ENCODE measurements at places on chromosomes 6 and 20.

- DNase-seq, result no peak
Measured at GRCh38 chr6:119307056-119307455, 42.5 kb downstream of the MAN1A1 start.

DNA sequence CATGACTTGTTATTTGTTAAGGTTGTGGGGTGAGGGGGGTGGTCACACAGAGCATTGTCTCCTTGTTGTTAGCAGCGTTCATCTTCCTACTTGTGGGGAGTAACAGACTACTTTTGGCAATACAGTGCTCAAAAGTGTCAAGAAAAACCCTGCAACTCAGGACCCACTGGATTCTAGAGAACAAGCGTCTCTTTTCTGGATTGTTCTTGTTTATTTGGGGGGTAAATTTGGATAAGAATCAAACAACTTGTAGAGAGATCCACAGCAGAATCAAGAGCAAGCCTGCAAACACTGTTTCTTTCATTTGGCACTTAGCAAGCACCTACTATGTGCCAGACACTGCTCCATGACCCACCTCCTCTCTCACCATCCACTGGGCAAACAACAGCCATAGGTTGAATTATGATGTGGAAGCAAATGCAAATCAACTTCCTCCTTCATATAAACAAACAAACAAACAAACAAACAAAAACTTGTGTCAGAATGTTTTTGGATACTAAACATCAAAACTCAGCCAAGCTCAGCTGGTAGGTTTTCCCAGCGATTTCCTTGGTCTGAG, 4.0 kb upstream of the NR2E1 start:
- no peak for DNase-seq

GRCh38 chr6:114718186-114718585, 375.4 kb upstream of the HS3ST5 start:
- DNase-seq, result no peak

- no peak for DNase-seq
Measured at GRCh38 chr6:107731422-107732319, 92.4 kb downstream of the SCML4 start.

DNA sequence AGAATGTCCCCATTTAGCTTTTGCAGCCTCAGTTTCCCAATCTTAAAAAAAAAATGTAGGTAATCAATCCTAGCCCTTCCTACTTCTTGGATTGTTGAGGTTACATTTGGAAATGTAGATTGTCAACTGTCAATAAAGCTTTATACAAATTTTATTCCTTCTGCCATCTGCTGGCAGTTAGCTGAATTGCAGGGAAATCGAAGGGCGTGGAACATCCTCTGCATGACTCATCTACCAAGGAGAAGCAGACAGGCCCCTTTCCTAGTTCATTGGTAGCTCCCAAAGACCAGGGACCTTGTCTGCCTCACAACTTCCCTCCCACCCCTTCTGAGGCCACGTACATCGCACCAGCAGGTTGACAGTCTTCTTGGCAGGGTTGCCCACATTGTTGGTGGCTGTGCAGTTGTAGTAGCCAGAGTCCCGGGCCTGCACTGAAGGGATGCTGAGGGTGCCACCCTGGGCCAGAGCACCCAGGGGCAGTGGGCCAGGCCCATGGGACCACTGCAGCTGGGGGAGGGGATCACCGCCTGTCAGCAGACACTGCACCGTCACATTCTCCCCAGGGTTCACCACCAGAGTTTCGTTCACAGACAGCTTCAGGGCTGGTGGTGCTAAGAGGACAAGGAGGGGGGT, 43.6 kb downstream of the MDGA1 start:
- peak; percentile 15 for DNase-seq

GRCh38 chr20:592506-592905, 17.6 kb downstream of the TCF15 start:
- no peak for DNase-seq

DNA sequence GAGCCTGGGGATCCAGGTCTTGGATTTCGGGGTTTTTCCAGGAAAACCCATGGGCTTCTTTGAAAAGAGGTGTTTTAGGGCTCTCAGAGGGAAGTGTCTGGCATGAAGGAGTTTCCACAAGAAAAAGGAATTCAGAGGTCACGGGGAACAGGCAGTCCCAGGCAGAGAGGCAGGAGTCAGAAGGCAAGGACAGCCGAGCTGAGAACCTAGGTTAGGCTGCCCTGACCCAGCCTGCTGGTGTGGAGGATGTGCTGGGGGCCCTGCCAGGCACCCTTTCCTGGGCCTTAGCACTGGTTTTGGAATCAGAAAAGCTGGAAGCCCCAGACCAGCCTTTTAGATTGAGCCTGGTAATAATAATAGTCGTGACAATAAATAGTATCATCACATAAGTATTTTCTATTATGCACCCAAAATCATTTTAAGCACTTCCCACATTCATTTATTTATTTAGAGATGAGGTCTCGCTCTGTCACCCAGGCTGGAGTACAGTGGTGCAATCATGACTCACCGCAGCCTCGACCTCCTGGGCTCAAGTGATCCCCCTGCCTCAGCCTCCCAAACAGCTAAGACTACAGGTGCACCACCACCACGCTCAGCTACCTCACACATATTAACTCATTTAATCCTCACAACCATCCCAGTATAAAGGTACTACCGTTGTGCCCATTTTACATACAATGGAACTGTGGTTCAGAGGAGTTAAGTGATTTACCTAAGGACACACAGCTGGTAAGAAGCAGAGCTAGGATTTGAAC, 19.9 kb downstream of the TGM2 start:
- no peak for DNase-seq

- no peak for DNase-seq
Measured at GRCh38 chr6:39593646-39594045, 131.6 kb downstream of the KIF6 start.

- no peak for DNase-seq
Measured at GRCh38 chr6:63529498-63529897, 42.8 kb upstream of the LOC128125822 start.

DNA sequence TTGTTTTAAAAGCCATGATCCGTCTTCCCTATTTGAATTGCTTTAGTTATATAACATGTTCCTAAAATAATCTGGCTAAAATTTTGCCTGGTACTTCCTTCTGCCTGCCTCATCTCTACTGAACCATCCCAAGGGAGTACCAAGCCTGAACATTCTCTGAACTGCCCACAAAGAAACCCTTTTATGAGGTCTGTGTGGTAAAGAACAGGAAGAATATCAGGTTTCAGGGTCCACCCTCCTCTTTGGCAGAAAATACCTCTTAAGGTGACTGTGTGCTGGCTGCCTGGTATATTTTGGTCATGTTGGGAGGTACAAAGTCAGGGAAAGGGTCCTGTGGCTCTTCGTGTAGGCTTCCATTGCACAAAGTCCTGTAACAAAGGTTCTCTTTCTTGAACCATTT, 574.1 kb upstream of the CHD6 start:
- DNase-seq, result no peak

GRCh38 chr6:149859368-149859767, 4.8 kb downstream of the LRP11 start:
- DNase-seq, result peak; percentile 8

DNA sequence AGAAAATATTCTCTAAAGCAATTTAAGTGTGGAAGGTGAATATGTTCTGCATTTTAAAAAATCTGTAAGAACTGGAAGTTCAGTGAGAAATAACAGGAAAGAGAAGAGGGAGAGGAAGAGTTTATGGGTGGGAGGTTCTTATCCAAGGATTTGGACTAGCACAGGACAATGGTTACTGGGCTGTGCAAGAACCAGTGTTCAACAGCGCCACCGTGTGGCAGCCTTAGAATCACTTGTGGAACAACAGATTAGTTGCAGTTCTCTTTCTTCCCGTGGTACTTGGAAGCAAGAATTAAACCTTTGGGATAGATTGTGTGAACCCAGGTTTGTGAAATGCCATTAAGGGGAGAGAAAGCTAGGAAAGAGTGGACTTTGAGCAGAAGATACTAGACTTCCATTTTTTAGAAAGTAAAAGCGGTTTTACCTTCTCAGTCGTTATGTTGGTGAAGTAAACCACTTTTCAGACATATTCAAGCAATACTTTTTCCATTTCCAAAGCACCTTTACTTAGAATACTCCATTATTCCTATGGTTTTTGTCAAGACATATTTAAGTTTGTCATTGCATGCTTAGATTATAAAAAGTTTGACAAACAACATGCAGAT, 436.7 kb downstream of the RNF144B start:
- peak; percentile 18 for DNase-seq

- DNase-seq, result no peak
Measured at GRCh38 chr20:54874718-54875117, 399.3 kb downstream of the DOK5 start.

Data from eye (tissue), 1 donor.